ENCODE measurements at places on chromosomes 12 and 14. TPM values are rescaled to one million over a fixed set of nuclear protein-coding genes. Genes with fewer than 3 reads are reported as not detected.

Gene TAS2R9
- not detected for polyA plus RNA-seq

- H3K27ac ChIP-seq = no peak overlapping the region
- H3K4me3 ChIP-seq = no peak overlapping the region
- DNase-seq = no peak
- H3K27me3 ChIP-seq = peaks cover 5% of the 10 kb centered on the region
- H3K4me1 ChIP-seq = no peaks in the 10 kb centered on the region
These were observed 13.0 kb upstream of the TMED2 start for GRCh38 chr12:123571343-123571813.

DNA sequence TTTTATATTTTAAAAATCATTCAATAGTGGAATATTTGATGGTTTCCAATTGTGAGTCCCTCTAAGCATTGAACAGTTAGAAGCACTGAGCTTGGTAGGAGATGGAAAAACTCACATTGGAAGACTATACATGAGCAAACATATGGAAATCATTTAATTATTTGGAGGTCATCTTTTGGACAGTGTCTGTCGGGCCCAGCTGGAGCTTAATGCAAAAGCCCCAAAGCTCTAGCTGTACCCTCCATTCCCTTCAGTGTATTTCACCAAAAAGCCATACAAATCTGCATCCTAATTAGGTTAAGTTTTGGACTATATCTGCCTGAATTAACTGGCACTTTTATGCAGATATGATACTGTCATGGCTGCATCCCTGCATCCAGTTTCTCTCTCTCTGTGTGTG, 365.7 kb downstream of the FLRT2 start:
- no peak overlapping the region for H3K4me3 ChIP-seq
- H3K27ac ChIP-seq = no peak overlapping the region
- no peak for DNase-seq
- H3K27me3 ChIP-seq = no peaks in the 10 kb centered on the region

Gene EPYC
- polyA plus RNA-seq = not detected

DNA sequence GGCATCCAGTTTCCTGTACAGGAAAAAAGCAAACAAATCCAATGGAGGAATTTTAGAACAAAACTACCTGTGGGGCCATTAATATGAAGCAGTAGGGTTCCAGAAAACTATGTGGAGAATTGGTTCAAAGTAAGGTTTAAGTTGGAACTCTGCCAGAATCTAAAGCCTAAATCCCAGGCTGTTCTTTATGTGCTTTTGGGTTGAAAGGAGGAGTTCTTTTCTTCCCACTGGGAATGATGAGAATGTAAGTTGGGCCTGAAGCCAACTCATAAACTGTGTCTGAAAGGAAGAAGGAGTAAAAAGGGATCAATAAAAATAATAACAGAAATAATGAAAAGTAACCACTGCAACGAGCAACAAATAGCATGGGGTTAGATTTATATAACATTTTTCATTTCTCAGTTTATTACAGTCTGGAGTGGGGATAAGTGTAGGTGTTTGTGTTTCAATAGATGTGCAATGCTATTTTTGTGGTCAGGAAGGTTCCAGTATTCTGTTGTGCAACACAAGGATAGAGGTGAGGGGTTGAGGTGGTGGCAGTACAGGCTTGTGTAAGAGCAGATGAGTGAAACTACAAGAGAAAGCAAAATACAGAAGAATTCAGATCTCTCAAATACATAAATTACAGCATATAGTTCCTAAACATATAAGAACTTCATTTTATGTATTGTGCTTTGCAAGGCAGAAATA, 373.6 kb downstream of the EMP1 start:
- no peak overlapping the region for H3K4me3 ChIP-seq
- no peak for DNase-seq
- H3K36me3 ChIP-seq = no peaks in the 10 kb centered on the region
- H3K4me1 ChIP-seq = no peaks in the 10 kb centered on the region
- peaks cover 25% of the 10 kb centered on the region for H3K27me3 ChIP-seq

GRCh38 chr12:40828593-40828990, 136.4 kb downstream of the CNTN1 start:
- no peaks in the 10 kb centered on the region for H3K4me1 ChIP-seq
- no peak for DNase-seq
- H3K4me3 ChIP-seq = no peak overlapping the region
- no peaks in the 10 kb centered on the region for H3K36me3 ChIP-seq
- H3K27ac ChIP-seq = no peak overlapping the region

DNA sequence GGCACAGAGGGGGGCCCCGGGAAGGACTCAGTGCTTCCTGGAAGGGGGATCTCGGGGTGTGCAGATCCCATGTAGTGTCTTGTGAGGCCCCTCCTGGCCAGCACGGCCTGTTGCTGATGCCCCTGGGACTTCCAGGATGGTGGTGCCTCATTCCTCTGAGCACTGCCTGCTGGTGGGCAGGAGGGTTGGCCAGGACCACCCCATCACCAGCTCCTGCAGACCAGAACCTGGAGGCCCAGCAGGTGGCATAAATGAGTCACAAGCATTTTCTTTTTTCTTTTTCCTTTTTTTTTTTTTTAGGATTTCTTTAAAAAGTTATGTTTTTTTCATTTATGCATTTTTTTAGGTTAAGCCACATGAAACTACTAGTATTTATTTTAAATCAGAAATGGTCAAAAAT, 8.0 kb downstream of the MMP17 start:
- DNase-seq = no peak
- H3K4me1 ChIP-seq = peaks cover 5% of the 10 kb centered on the region
- no peaks in the 10 kb centered on the region for H3K27me3 ChIP-seq
- no peak overlapping the region for H3K4me3 ChIP-seq

DNA sequence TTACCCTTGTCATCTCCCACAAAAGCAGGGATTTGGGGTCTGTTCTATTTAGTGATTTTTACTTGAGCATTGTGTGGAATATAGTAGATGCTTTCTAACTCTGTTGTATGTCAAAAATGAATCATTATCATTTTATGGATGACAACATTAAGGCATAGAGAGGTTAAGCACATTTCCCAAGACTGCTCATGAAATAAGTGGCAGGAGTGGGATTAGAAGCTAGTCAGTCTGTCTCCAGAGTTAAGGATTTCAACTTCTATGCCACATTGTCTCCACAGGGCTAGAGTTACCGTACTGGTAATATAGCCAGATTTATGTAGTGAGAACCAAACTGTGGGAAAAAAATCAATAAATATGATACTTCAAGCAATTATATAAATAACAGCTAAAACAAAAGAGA, 170.6 kb upstream of the DCN start:
- H3K36me3 ChIP-seq = no peaks in the 10 kb centered on the region
- H3K27me3 ChIP-seq = peaks cover 30% of the 10 kb centered on the region
- no peak overlapping the region for H3K27ac ChIP-seq
- DNase-seq = no peak

GRCh38 chr12:176321-177181, 37.4 kb downstream of the SLC6A12 start:
- H3K36me3 ChIP-seq = no peaks in the 10 kb centered on the region
- no peak overlapping the region for H3K4me3 ChIP-seq
- peaks cover 13% of the 10 kb centered on the region for H3K4me1 ChIP-seq
- no peak overlapping the region for H3K27ac ChIP-seq
- no peak for DNase-seq

DNA sequence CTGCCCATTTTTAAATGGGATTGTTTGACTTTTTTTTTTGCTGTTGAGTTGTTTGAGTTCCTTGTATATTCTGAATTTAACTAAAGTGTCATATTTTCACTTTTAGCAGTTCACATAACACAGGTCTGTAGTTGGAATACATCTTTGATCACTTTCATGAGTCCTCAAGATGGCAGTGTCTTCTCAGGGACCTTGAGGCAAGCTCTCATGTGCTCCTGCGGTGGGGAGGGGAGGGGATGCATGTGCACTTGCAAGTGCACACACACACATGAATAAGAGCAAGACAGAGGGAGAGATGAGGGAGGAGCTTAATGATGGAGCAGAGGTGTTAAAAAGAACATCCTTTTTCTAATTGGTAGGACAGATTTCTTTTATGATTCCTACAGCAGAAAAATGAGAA, 291.4 kb upstream of the OR4E1 start:
- no peak overlapping the region for H3K4me3 ChIP-seq
- H3K36me3 ChIP-seq = no peaks in the 10 kb centered on the region
- no peaks in the 10 kb centered on the region for H3K4me1 ChIP-seq
- H3K27ac ChIP-seq = no peak overlapping the region
- DNase-seq = no peak

DNA sequence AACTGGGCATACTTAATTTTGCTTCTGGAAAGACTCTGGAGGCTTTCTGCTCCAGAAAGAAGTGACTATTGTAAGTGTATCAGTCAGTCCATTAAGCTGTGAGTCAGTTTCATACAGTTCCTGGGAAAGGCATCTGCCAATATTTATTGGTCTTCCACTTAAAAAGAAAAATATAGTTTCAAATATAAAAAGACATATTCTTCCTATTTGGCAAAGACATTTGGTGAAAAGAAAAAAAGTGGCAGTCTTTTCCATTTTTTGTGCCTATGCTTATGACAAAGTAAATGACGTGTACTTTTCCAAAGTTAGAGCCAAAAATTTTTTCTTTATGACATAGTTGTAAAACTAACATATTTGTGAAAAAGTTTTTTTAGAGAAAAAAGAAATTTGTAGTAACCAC, 12.3 kb downstream of the TMEM30B start:
- H3K4me1 ChIP-seq = peaks cover 4% of the 10 kb centered on the region
- no peaks in the 10 kb centered on the region for H3K36me3 ChIP-seq
- no peak overlapping the region for H3K4me3 ChIP-seq
- no peak for DNase-seq
- H3K27me3 ChIP-seq = peaks cover 59% of the 10 kb centered on the region
- H3K27ac ChIP-seq = no peak overlapping the region

Gene DBX2
- not detected for polyA plus RNA-seq

Gene CGRRF1
- 34.4 TPM for polyA plus RNA-seq

GRCh38 chr12:58425481-58426392, 484.4 kb downstream of the ATP23 start:
- H3K4me1 ChIP-seq = no peaks in the 10 kb centered on the region
- H3K4me3 ChIP-seq = no peak overlapping the region
- no peaks in the 10 kb centered on the region for H3K36me3 ChIP-seq
- no peak for DNase-seq
- peaks cover 13% of the 10 kb centered on the region for H3K27me3 ChIP-seq

DNA sequence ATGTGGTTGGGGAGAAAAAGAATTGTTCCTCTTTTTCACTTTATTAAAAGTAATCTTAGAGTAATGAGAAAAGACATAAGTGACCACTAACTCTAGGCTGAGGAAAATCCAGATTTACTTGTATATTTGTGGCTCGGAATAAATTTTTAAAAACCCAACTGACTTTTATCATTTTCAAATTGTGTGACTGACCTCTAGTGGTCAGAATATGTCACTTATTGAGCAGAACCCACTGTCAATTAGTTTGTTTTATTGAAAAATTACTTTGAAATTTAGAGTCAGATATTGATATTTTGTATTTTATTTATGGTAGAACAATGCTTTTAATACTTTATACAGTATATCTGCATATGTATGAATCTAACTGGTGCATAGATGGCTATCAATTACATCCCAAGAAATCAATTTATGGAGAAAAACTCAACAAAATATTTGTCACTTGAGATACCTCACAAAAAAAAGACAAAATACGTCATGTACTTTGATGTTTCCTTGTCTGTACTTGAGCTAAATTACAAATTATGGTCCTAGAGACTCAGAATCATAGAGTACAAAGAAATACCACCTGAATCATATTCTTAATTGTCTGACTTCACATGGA, 229.4 kb downstream of the CNTN1 start:
- no peak overlapping the region for H3K27ac ChIP-seq
- H3K27me3 ChIP-seq = peaks cover 5% of the 10 kb centered on the region
- DNase-seq = no peak
- no peak overlapping the region for H3K4me3 ChIP-seq
- peaks cover 2% of the 10 kb centered on the region for H3K4me1 ChIP-seq

- no peaks in the 10 kb centered on the region for H3K36me3 ChIP-seq
- H3K27me3 ChIP-seq = peaks cover 11% of the 10 kb centered on the region
- no peak overlapping the region for H3K27ac ChIP-seq
- DNase-seq = no peak
- no peak overlapping the region for H3K4me3 ChIP-seq
These were observed 282.8 kb downstream of the C12orf75 start for GRCh38 chr12:105613269-105613668.

All from naive B cell (primary cell).